Thoracic aorta (tissue), 2 donors: ENCODE measurements at places on chromosomes 13 and 19.

DNA sequence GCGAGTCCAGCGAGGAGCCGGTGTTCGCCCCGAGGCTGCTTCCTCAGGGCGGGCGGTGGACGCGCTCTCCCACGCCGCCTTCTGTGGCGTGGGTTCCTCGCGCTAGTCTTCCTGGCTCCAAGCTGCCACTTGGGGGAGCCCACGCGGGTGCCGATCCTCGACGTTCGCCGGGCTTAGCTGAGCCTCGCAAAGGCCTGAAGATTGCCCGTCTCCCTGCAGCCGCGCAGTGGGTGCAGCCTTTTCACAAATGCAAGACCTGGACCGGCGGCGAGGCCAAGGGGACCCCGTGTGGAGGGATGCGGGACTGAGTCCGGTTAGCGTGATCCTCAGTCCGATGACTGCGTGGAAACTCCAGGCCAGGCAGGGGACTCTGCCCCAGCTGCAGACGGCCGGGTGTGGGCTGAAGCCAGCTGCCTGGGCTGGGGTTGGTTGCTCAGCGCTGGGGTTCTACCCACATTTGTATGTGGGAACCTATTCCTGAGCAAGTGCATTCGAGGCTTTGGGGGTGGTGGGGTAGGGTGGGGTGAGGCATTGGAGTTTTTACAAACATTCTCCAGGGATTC lies 16.6 kb upstream of the LRP3 start:
- DNase-seq: peak; percentile 19

DNA sequence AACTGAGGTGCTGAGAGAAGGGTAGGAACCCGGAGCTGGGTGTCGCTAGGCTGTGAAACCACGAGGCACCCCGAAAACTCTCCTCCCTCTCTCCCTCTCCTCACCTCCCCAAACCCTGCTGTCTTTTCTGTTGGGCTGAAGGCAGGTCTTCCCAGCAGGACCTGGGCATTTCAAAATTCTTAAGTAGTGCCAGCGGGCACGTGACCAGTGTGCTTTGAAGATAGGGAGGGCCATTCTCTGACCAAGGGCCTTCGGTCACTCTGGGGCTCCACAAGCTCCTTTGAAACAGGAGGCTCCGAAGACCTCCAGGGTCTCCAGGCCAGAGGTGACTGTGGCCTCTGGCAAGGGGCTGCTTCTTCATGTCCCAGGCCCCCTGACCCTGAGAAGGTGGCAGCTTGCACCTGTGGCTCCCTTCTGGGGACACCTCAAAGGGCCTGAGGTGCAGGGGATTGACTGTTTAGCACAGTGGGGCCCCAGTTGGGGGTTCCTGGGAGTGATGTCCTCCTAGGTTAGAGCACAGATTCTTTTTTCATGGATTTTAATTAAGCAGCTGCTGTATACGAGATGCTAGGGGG lies 48.3 kb downstream of the DNM2 start:
- no peak for DNase-seq

DNA sequence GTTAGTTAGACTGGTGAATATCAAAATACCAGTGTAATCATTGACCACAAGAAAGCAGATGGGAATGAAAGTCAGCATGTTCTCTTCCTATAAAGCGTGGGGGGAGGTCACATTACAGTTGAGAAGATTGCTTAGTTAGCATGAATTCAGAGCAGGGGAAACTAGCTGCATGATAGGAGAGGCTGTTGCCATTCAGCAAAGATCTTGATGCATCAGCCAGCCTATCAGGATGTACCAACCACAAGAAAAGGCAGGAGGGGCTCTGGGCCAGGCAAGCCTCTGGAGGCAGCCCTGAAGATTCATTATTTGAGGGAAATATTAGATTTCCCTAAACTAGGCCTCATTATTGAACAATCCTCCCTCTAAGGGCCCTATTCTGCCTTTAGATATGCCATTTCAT lies 5.0 kb upstream of the MTMR6 start:
- DNase-seq: no peak

DNA sequence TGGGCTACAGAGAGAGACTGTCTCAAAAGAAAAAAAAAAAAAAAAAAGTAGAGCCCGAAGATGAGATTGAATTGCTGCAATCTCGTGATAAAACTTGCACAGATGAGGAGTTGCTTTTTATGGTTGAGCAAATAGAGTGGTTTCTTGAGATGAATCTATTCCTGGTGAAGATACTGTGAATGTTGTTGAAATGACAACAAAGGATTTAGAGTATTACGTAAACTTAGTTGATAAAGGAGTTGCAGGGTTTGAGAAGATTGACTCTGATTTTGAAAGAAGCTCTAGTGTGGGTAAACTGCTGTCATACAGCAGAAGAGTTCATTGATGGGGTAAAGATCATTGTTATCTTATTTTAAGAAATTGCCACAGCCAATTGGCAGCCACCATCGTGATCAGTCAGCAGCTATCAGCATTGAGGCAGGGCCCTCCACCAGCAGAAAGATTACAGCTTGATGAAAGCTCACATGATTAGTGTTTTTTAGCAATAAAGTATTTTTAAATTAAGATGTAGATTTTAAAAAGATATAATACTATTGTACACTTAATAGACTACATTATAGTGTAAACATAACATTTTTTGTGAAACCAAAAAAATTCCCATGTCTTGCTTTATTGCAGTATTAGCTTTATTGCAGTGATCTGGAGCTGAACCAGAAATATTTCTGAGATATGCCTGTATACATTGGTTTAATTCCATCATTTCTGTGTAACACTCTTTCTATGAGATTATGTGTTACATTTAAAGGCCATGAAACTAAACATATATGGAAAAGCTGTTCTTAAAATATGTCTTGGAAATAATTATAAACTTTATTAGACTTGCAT lies 43.1 kb downstream of the ZMYM2 start:
- no peak for DNase-seq

- DNase-seq: no peak
These were observed 5.2 kb upstream of the BCAM start for GRCh38 chr19:44803442-44804428.
